Activated CD4-positive, alpha-beta T cell treated with anti-CD3 and anti-CD28 coated beads, Interleukin-2, amount 10 ng/mL, durations not matched to agents 7 days and 5 days (primary cell): ENCODE measurements at places on chromosomes 1 and 21.

DNA sequence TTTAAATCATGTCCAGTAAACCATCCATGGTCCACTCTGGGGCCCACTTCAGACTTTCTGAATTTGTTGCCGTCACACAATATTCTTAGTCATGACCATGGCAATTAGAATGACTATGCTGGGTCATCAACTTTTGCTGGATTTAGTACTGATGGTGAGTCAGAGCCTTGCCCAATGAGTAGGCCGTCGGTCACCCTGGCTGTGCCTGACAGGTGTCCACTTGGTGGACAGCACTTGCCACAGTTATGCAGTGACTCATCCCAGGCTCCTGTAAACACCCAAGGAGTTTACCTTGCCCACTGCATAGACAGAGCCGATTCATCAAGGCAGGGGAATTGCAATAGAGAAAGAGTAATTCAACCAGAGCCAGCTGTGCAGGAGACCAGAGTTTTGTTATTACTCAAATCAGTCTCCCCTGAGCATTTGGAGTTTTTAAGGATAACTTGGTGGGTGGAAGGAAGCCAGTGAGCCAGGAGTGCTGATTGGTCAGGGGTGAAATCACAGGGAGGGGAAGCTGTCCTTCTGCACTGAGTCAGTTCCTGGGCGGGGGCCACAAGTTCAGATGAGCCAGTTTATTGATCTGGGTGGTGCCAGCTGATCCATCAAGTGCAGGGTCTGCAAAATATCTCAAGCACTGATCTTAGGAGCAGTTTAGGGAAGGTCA lies 333.8 kb downstream of the PTPRU start:
- no peak for DNase-seq

GRCh38 chr1:1537626-1538250 lies 2.7 kb downstream of the TMEM240 start:
- no peak for DNase-seq

DNA sequence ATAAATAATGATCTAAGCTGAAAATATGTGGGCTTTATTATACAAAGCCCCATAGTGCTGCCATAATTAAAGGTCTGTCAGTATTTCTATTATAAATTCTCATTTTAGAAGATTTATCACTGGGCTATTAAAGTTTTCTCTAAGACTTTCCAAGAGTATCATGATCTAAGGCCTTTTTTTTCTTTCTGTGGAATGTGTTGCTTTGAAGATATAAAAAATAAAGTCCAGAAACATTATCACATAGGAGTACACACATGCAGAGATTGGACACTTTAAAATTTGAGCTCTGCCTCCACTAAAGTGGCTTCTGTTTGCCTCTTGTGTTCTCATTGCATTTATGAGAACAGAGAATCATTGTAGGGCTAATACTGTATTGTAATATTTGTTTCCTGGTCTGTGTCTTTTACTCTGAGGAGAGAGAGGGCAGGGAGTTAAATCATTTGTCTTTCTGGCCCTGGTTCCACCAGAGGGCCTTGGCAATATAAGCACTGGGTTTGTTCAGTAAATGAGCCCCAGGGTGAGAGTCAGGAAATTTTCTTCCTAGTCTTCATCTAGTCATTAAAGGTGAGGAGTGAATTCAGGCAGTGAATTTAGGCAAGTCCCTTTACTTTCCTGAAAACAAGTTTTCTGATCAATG lies 70.2 kb downstream of the NFIA start:
- no peak for DNase-seq

- DNase-seq: no peak
Measured at GRCh38 chr1:46181343-46182260, 5.3 kb upstream of the P3R3URF start.

- DNase-seq: no peak
Measured at GRCh38 chr1:41394959-41395956, 34.0 kb downstream of the FOXO6 start.

DNA sequence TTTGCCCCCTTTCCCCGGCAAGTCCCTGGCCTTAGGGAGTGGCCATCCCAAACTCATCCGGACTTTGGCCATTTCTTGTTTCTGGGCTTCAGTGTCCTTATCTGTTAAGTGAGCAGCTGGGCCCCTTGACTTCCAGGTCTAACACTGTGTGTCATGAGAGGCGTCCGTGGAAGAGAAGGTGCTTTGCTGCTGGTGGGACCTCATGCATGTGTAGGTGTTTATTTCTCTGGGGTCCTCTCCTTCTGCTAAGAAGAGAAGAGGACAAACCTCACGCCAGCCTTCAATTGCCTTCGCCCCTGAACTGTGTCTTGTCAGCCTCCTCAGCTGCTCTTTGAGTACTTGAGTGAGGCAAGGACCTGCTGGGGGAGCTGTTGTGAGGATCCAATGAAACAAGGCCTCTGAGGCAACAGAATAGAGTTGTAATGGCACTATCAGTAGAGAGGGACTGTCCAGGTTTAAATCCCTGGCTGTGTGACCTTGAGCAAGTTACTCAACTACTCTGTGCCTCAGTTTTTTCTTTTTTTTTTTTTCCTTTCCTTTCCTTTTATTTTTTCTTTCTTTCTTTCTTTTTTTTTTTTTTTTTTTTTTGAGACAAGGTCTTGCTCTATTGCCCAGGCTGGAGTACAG lies 72.5 kb downstream of the RUNX3 start:
- no peak for DNase-seq

GRCh38 chr1:68013351-68013750 lies 37.1 kb downstream of the DIRAS3 start:
- no peak for DNase-seq
